ENCODE measurements at places on chromosomes 16 and 17. TPM values are rescaled to one million over a fixed set of nuclear protein-coding genes. Genes with fewer than 3 reads are reported as not detected.

COL1A1 gene
- 27.9 TPM for total RNA-seq

DNA sequence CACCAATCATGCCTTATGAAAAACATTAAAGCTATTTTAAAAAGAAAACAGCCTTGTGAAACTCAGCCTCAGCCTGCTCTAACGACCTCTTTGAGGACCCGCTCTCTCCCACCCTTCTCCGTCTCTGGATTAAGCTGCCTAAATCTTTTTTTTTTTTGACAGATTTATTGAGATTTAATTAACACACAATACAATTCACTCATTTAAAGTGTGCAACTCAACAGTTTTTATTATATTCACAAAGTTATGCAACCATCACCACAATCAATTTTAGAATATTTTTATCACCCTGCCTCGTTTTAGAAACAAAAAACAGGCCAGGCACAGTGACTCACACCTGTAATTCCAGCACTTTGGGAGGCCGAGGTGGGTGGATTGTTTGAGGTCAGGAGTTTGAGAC is 8.4 kb downstream of the CDR2L start:
- no peak for DNase-seq

- DNase-seq, result no peak
Measured at GRCh38 chr16:89107203-89107582, 13.5 kb downstream of the ACSF3 start.

CACNG5 gene
- total RNA-seq, result 3.3 TPM

PIRT gene
- total RNA-seq, result not detected

DNA sequence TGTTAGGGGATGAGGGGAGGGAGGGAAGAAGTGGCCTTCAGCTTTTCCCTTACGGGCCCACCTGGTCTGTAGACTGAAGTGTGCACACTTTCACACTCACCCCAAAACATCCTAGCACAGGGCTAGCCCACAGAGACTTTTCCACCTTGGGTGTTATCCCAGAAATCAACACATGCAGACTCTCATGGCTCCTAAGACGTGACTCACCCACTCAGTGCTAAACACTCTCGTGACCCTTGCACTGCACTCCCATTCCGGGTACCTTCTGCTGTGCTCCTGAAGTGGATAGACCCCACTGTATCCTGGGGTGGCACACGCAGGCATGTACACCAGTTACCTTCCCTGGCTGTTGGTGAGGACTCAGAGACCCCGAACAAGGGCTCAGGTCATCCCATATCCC is 23.0 kb upstream of the ABCC3 start:
- no peak for DNase-seq

GRCh38 chr16:85733839-85734170 is 17.1 kb downstream of the C16orf74 start:
- peak; percentile 98 for DNase-seq

SLC9A5 gene
- total RNA-seq, result 5.4 TPM

- no peak for DNase-seq
Measured at GRCh38 chr16:63422715-63423114, 1386.5 kb upstream of the CDH8 start.

DNA sequence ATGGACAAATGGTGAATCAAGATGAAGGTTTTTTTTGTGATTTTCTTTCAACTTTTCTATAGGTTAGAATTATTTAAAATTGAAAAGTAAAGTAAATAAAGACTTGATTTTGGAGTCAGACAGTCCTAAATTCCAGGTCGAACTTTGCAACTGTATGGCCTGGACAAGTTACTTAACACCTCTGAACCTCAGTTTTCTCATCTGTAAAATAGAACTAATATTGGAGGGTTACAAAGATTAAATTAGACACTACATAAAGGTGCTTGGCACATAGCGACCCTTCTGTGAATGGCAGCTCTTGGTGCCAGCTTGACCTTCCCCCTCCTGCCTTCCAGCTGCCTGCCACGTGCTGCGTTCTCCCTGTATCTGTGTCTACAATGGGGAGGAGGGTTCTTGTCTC is 3.0 kb downstream of the RSAD1 start:
- no peak for DNase-seq

- no peak for DNase-seq
Measured at GRCh38 chr16:70715860-70716357, 30.1 kb upstream of the MTSS2 start.

TP53TG3B gene
- not detected for total RNA-seq

GRCh38 chr17:15262291-15263205 is 2.6 kb downstream of the PMP22 start:
- peak; percentile 69 for DNase-seq

CCDC144A gene
- total RNA-seq, result 3.2 TPM

- no peak for DNase-seq
Measured at GRCh38 chr16:51567911-51568310, 416.8 kb upstream of the SALL1 start.

TP53TG3F gene
- total RNA-seq, result not detected

DNA sequence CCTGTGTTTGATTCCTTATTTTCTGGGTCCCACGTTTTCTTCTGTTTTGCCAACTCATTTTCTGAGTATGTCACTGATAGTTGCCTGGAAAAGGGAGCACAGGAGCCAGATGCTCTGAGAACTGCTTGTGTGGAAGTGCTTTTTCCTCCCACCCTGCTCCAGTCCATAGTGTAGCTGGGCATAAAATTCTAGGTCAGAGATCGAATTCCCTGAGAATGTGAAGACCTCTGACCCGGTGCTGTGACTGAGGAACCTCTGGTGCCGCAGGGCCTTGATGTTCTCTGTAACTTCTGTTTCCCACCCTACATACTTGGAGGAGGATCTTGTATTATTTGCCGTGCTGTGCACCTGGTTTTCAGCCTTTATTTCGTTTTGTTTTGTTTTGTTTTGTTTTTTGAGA is 19.5 kb upstream of the CAPN15 start:
- DNase-seq, result no peak

DNA sequence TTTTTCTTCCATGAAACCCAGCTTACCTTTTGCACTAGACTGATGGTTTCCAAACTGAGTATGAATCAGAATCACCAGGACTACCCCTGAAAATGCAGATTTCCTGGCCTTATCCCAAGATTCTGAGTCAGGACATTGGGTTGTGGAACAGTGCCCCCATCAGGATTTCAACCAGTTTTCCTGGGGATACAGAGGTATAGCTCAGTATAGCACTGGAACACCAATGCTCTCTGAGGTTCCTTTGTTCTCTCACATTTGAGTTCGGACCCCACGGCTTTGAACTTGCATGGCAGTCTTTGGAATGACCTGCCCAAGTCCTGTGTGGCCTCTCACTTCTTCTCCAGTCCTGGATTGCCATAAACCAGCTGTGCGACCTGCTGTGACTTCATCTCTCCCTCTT is 12.8 kb upstream of the CCL8 start:
- DNase-seq, result peak; percentile 80

- DNase-seq, result no peak
Measured at GRCh38 chr17:21072745-21073197, 30.0 kb upstream of the USP22 start.

DNA sequence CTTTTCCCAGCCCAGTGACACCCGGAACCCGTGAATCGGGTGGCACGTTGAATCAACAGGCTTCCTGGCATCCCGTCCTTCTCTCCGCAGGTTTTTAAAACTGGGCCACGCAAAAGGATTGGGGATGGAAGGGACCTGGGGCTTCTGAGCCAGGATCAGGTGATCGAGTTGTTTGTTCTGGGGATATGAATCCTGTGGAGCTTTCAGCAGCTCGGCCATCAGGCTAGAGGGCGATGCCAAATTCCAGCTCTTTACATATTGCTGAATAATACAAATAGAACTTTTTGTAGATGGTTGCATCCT is 473 bp downstream of the SUPT6H start:
- no peak for DNase-seq

DNA sequence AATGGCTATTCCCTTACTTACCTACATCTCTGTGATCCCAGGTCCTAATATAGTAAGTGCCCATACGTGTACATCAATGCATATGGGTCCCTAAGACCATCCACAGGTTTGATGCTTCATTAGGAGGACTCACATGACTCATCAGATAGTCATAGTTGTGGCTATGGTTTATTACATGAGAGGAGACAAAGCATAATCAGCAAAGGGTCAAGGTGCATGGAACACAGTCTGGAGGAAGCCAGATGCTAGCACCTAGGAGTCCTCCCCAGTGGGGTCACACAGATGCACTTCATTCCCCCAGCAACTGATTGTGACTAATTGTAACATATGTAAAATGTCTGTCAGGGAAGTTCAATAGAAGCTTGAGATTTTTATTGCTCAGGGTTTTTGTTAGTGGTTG is 42.8 kb downstream of the PHKB start:
- no peak for DNase-seq

KRTAP9-2 gene
- total RNA-seq, result not detected

GRCh38 chr17:40281663-40282062 is 6.0 kb upstream of the CDC6 start:
- DNase-seq, result peak; percentile 93

GRCh38 chr17:68568581-68568980 is 32.6 kb downstream of the FAM20A start:
- DNase-seq, result no peak

DNA sequence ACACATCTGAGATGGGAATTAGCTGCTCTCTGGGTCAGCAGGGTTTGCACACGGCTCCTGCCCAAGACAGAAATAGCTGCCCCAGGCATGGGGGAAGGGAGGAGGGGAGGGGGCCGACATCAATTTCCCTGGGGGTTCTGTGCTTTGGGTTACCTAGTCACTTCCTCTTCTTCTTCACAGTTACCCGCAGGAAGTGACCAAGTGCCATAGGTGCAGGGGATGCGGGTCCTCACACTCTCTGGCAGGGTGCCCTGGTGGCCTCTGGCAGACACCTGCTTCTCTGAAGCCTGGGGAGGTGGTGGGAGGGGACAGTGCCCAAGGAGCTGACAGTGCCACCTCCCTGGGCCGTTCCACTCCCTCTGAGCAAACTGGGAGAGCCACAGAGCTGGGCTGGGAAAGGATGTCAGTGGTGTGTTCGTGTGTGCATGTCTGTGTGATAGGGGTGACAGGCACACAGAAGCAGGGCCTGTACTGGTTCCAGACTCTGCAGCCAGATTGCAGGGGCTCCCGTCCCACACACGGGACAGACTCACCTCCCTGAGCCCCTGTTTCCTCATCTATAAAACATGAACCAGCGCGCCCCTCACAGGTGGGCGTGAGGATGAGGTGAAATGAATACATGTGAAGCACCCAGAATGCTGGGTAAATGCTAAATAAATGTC is 18.2 kb downstream of the SCN4A start:
- DNase-seq, result no peak

- DNase-seq, result peak; percentile 97
Measured at GRCh38 chr17:43778337-43779144, at the start of gene DUSP3. Gene DUSP3 (minus strand): TSS chr17:43778977. CDS start chr17:43778924, 53 bp downstream.

DNA sequence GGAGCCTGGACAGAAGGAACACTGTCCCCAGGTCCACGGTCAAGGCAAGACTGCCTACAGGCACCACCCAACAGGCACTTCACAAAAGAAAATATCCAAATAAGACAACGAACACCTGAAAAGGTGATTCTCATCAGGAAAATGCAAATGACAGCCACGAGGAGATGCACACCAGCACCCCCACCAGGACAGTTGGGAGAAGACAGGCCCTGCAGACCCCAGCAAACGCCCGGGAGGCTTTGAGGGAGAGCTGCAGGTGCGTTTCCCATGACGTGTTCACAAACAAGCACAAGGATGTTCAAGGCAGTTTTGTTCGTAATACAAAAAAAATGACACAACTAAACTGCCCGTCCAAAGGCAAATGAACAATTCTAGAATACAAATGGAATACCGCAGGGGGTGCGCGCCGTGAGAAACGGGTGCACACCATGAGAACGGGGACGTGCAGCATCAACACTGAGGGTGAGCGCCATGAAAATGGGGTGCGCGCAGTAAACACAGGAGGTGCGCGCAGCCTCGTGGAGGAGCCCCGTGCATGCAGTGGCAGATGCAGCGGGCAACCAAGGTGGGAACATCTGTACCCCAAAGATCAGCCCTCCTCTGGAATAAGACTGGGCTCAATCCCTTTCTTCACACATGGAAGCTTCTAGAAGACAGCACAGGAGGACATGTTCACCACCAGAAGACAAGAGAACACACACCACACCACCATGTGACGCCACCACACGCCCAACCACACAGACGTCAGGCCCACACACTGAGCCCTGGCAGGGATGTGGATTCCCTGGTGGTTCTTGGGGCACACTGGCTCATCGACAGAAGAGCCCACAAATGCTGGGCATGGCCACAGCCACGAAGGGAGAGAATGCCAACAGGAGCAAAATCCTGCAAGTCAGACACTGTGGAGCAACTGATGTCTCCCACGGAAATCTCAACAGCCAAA is 91.2 kb downstream of the ZNF778 start:
- DNase-seq, result peak; percentile 86

PIPOX gene
- total RNA-seq, result 42.8 TPM

DNA sequence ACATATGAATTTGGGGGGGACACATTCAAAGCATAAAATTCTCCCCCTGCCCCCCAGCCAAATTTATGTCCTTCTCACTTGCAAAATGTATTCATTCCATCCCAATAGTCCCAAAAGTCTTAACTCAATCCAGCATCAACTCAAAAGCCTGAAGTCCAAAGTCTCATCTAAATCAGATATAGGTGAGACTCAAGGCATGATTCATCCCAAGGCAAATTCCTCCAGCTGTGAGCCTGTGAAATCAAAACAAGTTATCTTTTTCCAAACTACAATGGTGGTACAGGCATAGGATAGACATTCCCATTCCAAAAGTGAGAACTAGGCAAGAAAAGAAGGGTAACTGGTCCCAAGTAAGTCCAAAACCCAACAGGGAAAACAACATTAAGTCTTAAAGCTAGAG is 5.9 kb upstream of the GOSR2 start:
- no peak for DNase-seq

- DNase-seq, result no peak
Measured at GRCh38 chr17:49132317-49132698, 261 bp upstream of the B4GALNT2 start.

GRCh38 chr17:9116861-9117568 is 95.7 kb downstream of the NTN1 start:
- no peak for DNase-seq

DNA sequence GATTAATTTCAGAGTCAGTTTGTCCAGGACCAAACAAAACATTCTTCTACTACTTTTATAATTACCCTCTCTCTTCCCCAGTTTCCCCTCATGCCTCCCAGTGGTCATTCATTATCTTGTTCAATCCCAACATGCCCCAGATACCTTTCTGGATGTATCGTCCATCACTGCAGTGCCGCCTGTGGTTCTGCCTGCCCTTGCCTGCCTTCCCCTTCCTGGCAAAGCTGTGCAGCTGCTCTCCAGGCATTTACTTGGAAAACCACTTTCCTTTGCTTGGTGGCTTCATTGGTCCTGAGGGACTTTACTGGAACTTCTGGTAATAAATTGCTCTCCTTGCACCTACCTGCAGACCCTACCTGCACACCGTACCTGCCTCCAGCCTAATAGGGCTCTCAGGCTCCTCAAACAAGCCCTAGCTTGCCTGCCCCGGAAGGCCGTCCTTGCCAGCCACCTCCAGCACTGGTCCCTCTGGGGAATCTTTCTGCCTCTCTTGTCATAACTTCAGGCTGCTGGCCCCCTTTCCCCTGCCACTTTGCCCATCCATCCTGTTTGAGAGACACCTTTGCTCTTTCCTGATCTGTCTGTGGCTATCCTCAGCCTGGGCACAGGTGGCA is 19.5 kb upstream of the MSI2 start:
- DNase-seq, result no peak

- no peak for DNase-seq
Measured at GRCh38 chr17:27628376-27628775, 2.6 kb upstream of the LGALS9 start.

RCVRN gene
- total RNA-seq, result not detected

Data from GM23338 (cell line).